Activated naive CD4-positive, alpha-beta T cell treated with anti-CD3 and anti-CD28 coated beads for 36 hours (primary cell): ENCODE measurements at places on chromosomes 1 and 21.

DNA sequence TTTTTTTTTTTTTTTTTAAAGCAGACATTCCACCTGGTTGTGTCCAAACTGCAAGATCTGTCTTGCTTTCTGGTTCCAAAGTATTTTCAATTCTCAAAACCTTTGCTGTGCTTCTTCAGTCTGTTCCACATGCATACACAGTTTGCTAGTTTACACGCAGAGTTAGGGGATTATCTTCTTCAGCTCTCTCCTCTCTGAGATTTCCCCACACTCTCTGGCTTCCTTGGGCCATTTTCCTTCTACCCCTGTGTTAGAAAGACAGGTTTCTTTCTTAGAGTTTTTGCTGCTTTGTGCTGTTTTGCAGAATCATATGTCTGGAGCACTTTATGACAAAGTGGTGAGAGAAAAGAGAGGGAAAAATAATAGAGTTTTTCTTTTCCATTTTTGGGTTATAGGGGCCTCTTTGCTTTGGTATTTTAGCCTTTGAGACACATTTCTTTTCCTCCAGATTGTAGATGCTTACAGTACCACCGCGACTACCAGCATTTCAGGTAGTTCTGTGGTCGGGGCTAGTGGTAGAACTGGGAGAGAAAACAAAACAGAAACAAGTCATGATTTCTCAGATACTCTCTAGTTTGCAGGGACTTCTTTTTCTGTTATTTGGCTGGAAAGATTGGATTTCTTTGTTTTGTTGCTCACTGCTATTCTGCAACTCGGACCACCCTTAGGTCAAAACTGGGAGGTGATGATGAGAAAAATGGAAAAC lies 66.3 kb downstream of the RABGAP1L start:
- H3K27me3 ChIP-seq: no peaks in the 10 kb centered on the region
- H3K36me3 ChIP-seq: peaks cover 25% of the 10 kb centered on the region
- H3K27ac ChIP-seq: no peak overlapping the region
- no peak for DNase-seq

DNA sequence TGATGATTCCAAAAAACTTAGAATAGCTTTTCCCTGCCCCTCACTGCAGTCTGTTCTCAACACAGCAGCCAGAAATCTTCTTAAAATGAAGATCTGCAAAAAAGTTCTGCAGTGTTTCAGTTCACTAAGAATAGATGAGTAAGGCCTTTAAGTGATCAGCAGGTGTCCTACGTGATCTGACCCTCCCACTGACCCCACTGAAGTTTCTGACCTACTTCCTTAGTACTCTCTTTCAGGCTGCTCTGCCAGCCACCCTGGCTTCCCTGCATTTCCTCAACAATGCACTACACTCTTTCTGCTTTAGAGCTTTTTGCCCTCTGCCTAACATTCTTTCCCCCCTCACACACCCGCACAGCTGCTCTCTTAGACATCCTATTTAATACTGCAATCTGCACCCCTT lies 182.5 kb downstream of the AKT3 start:
- no peak for DNase-seq
- H3K4me1 ChIP-seq: no peaks in the 10 kb centered on the region
- no peaks in the 10 kb centered on the region for H3K27me3 ChIP-seq
- peaks cover 29% of the 10 kb centered on the region for H3K36me3 ChIP-seq
- no peak overlapping the region for H3K27ac ChIP-seq

- peak overlapping the region; percentile 99 for H3K27ac ChIP-seq
- peaks cover 22% of the 10 kb centered on the region for H3K4me1 ChIP-seq
- peaks cover 7% of the 10 kb centered on the region for H3K36me3 ChIP-seq
- peak; percentile 68 for DNase-seq
- peaks cover 4% of the 10 kb centered on the region for H3K27me3 ChIP-seq
- H3K4me3 ChIP-seq: peak overlapping the region; percentile 88
Measured at GRCh38 chr1:204507317-204508105, 8.7 kb upstream of the MDM4 start.

DNA sequence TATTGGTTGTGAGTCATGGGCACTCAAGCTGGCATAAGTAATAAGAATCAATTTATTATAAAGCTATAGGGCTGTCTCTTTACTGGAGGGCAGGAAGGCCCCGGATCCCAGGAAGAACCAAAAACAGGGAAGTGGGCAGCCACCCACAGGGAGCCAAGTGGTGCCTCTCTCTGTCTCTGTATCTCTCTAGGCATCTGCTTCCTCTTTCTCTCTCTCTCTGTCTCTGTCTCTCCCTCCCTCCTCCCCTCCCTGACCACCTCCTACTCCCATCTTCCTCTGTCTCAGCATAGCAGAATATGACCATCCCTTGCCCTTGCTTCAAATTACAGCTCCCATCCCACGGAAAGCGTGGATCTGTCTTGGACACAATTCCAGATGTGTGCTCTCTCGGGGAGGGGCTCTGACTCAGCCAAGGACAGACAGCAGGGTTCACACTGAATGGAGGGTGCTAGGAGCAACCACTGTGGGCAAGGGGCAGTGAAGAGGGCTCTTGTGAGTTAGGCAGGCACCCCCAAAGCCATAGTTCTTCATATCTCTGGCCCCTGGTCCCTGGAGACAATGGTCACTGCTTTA lies 80.4 kb upstream of the LPGAT1 start:
- H3K27ac ChIP-seq: no peak overlapping the region
- H3K36me3 ChIP-seq: no peaks in the 10 kb centered on the region
- no peaks in the 10 kb centered on the region for H3K4me1 ChIP-seq
- H3K4me3 ChIP-seq: no peak overlapping the region
- H3K27me3 ChIP-seq: peaks cover 8% of the 10 kb centered on the region
- no peak for DNase-seq

GRCh38 chr1:32894681-32895080 lies 6.5 kb downstream of the TMEM54 start:
- no peak overlapping the region for H3K27ac ChIP-seq
- no peaks in the 10 kb centered on the region for H3K36me3 ChIP-seq
- peaks cover 7% of the 10 kb centered on the region for H3K4me1 ChIP-seq
- peaks cover 40% of the 10 kb centered on the region for H3K27me3 ChIP-seq
- DNase-seq: no peak
